HTR-8/SVneo (cell line): ENCODE measurements at places on chromosomes 2 and 18.
A peak's percentile ranks its signal among the peaks of the same experiment; 100 is the strongest.

DNA sequence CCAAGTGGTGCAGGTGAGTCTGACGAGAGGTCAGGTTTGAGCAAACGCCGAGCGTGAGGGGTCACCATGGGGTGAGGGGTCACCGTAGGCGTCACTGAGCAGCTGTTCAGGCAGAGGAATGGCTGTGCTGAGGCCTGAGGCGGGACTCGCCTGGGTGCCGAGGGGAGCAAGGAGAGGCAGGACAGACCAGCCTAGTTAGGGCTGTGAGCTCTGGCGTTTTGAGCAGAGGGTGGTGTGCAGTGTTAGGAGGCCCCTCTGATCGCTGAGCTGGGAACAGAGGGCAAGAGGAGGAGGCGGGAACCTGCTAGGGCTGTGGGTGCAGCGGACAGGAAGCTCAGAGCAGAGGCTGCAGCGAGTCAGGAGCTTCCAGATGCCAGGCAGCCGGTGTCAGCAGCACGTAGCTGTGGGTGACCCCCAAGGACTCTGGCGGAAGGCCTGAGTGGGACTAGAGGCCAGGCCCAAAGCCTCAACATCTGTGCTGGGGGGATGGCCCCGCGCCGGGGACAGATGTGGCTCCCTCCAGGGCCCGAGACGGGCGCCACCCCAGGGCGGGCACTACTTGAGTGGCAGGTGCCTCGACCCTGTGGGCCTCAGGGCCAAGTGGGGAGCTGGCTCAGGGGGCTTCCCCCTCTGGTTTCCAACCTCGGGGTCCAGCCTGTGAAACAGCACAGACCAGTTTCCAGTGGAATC lies 55.7 kb downstream of the KCNG2 start:
- no peak for DNase-seq

GRCh38 chr18:8912348-8913326 lies 189.9 kb upstream of the NDUFV2 start:
- DNase-seq = no peak

DNA sequence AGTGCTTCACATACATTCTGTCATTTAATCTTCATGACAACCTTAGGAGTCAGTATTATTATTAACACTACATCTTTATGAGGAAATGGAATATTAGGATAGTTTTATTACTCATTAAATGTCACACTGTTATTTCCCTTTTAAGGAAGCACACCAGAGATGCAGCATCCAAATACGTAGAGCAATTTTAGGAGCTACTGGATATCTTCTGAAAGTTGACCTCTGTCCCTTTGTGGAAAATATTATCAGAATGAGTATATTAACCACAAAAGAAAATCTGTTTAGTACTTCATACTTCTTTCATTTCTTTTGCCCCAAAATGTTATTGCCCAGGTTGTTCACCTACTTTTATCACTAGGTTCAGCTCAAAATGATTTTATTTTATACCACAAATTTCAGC lies 72.9 kb upstream of the APCDD1 start:
- no peak for DNase-seq

DNA sequence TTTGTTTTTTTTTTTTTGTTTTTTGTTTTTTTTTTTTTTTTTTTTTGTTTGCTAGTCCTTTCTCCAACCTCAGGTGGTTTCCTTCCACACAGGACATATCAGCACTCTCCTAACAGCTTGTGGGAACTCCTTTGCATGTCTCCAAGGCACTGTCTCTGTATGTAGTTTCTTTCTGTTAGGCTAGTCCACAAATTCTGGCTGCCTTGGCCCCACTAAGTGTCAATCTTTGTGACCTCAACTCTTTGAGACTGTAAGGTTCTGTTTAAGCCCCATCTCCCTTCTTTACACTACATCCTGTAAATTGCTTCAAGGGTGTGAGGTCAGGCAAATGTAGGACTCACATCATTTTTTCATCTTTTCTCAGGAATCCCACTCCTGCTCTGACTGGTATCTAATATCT lies 85.1 kb downstream of the NCOA1 start:
- no peak for DNase-seq

- DNase-seq = no peak
These were observed 27.6 kb upstream of the CDC42EP3 start for GRCh38 chr2:37698931-37699481.

GRCh38 chr2:168851674-168852320 lies 38.4 kb downstream of the SPC25 start:
- peak; percentile 41 for DNase-seq

GRCh38 chr2:237910576-237911362 lies 51.3 kb downstream of the RAMP1 start:
- no peak for DNase-seq

DNA sequence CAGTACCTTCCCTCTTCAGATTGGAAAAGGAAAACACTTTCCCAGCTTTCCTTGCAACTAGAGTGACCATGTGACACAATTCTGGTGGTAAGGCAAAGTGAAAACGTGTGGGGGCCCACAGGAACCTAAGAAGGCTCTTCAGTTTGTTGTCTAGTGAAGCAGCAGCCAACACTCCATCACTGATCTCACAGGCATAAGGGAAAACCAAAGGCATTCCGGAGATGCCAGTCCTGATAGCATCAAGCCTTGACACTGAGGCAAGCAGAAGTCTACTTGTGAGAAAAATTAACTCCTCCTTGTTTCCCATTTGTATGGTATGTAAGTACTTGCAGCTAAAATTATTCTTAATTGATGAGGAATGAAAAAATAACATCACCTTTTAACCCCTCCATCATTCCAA lies 88.3 kb downstream of the ETAA1 start:
- DNase-seq = peak; percentile 30

GRCh38 chr18:10814336-10814735 lies 288.5 kb downstream of the NAPG start:
- DNase-seq = no peak

DNA sequence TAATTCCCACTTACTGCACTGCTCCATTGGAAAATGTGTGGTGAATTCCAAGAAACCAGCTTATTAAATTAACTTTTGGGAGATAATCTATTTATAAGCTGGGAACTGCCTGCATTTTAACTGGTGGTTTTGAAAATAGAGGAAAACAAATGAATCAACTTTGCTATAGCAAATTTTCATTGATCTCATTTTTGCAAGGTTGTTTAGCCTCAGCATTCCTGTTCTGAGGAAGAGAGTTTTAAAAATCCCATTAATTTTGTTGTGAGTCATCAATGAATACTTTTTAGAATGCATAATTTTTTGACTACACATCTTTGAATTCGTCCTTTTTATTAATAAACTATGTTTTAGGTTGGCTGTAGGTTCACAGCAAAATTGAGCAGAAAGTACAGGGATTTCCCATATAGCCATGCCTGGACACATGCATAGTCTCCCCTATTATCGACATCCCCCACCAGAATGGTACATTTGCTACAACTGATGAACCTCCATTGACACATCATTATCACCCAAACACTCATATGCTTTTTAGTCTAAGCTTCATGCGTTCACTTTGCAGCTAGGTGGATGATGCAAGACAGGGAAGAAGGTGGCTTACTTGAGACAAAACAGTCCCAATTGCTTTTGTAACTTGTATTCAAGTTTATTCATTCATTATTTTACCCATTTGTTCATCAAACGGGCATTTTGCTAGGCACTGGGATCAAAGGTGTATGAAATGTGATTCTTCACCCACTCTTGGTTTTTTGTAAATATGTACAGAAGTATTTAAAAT lies 106.9 kb downstream of the ZNF521 start:
- no peak for DNase-seq

DNA sequence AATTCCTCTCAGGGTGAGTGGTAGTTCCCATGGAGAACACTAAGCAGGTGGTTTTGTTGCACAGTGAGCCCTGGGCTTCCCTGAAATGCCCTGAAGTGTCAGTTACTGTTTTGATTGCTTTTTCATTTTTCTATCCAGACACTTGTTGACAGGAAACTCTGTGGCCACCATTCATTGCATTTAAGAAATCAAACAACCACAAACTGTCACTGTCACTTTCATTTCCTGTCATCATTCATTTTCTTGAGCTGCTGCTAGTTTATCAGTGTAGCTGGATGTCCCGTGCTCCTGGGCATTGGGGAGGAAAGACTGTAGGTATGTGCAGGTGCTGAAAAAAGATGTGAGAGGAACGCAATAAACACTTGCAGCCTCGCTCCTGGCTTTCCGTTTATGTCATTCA lies 891.6 kb upstream of the ZEB2 start:
- DNase-seq = no peak

GRCh38 chr2:129762386-129763189 lies 216.9 kb upstream of the RAB6C start:
- no peak for DNase-seq

DNA sequence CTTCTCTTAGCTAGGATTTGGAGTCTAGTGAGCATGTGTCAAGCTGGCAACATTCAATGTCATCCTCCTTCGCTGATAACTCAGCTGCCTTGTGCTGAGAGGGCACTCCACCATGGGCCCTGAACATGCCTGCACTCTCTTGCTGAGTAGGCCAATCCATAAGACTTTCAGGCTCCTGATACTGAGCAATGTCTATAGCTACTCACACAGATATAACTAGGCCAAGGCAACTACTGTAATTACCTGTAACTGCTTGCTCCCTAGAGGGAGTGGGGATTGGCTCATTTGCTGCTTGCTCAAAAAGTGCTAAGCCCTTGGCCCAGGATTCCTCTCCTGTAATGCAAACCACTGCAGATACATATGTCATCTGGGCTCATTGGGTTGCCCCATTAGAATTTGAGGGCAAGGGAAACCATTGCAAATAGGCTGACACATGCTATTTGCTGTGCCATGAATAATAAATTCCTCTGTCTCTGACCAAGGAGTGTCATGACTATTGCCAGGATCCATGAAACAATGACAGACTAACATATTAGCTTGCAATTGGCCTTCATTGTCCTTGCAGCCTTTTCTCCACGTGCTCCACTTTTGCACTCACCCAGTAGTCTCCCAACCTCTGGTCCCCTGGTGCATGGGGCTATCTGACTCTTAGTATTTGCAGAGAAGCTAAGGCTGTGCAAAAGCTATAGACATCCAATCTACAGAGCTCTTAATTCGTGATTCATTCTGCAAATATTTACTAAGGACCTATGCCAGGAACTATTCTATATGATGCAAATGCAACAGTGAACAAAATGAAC lies 36.9 kb upstream of the BMPR2 start:
- peak; percentile 35 for DNase-seq

DNA sequence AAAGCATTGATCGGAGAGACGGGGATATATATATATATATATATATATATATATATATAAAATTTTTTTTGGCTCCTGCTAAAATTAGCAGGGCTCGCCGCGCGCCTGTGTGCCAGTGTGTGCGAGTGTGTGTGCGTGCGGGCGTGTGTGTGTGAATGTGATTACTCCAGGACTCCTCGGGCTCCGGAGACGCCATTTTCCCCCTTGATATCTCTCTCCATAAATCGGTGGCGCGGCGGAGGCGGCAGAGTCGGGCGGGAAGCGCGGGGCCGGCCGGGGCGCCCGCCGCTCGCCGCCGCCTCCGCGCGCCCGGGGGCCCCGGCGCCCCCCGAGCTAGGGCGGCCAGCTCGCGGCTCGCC lies 795 bp upstream of the SETBP1 start:
- DNase-seq = no peak

DNA sequence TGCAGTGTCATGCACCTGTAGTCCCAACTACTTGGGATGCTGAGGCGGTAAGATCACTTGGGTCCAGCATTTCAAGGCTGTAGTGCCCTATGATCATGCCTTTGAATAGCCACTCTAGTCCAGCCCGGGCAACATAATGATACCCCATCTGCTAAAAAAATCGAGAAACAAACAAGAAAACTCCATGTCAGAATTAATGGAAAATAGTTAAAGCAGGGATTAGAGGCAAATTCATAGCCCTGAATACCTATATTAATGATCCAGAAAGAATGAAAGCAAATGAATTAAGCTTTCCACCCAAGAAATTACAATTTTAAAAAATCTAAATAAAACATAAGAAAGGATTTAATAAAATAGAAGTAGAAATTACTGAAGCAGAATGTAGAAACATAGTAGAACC lies 143.0 kb downstream of the MYO3B start:
- no peak for DNase-seq

- DNase-seq = no peak
These were observed 40.5 kb downstream of the CNTNAP5 start for GRCh38 chr2:124065636-124066035.

- peak; percentile 5 for DNase-seq
These were observed 32.2 kb downstream of the IKZF2 start for GRCh38 chr2:213119061-213119809.

GRCh38 chr2:224174990-224175389 lies 135.9 kb upstream of the SERPINE2 start:
- DNase-seq = no peak

DNA sequence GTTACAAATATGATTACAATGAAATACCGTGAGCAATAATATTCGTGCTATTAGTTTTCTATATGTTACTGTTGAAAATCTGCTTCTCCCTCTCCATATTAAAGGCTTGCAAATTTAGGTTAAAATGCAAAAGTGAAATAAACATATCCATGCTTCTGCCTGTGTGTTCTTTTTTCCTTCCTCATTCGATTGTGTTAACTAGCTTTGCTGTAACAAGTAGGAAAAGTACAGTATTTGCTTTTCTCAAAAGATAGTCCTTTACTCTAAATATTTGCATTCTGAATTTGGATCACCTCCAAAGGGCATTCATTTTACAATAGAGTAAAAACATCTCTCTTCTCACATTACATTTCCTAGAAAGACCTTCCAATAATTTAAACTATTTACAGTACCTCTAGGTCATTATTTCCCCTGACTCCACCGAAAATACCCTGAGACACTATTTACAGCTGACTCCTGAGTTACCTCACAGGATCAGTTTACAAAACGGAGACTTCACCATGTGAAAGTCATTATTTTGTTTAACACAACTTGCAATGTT lies 835.0 kb upstream of the FANCL start:
- no peak for DNase-seq

DNA sequence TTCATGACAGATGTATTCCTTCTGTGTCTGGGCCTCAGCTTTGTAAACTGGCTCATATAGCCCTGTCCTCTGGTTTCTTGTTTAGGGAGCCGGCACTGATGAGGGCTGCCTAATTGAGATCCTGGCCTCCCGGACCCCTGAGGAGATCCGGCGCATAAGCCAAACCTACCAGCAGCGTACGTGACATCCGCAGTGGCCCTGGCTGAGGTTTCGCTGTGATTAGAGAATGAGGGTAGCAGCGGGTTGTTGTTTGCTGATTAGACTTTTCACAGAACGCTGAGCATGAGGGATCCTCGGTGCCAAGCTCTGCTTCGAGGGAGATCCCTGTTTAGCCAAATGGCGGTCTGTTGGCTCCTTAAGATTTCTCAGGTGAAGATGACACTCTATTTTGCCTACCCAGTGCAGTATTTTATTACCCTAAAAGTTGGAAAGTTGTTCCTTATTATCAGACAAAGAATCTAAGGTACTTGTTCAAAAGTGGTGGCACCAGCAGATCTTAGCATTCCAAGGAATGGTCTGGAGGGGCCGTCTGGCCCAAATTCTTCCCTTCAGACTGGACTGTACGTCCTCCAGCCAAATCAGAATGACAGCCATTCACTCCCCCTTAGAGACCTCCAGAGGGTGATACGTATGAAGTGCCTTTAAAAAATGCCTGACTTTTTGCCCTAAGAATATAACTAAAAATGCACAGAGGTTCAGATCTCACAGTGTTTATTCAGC lies 21.5 kb upstream of the GMCL1 start:
- no peak for DNase-seq

DNA sequence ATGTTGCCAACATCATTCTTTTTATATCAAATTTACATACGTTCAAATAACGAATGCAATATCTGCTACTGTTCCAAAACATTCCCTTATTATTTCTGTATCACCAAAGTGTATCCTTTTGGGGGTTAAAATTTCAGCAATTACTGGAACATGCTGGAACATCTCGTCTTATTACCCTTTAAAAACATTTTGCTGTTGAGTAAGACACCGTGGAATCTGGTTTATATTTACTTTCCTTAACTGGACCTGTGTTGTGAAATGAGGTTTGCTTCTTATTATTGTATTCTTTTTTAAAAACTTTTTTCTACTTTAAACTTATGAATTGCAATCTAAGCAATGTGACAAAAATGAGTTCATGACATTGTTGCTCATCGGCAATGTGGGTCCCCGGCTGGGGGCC lies 87.4 kb upstream of the PTPRM start:
- no peak for DNase-seq
